Choroid plexus epithelial cell (primary cell): ENCODE measurements at places on chromosomes 1 and 21.

- peak; percentile 32 for DNase-seq
These were observed 897 bp downstream of the SLC25A24 start for GRCh38 chr1:108199201-108199691.

DNA sequence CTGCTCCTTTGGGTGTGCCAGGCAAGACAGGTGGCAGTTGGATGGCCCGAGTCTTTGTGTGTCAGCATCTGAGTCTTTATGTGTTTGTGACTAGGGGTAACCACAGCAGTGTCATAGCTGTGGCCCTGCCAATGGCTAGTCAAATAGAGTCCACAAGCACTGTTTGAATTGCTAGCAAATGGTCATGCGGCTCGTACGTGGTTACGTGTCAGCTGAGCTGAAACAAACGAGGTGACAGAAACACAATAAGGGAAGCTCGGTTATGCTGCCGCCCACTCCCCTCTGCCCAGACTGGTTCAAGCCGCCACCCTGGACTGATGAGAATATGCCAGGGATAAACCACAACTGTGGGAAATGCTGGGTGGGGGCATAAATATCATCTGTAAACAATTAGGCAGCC lies 174.3 kb upstream of the LMO4 start:
- DNase-seq, result no peak

GRCh38 chr1:174405219-174405618 lies 42.5 kb upstream of the GPR52 start:
- DNase-seq, result no peak

- no peak for DNase-seq
These were observed 72.2 kb upstream of the PPIH start for GRCh38 chr1:42586016-42586415.

DNA sequence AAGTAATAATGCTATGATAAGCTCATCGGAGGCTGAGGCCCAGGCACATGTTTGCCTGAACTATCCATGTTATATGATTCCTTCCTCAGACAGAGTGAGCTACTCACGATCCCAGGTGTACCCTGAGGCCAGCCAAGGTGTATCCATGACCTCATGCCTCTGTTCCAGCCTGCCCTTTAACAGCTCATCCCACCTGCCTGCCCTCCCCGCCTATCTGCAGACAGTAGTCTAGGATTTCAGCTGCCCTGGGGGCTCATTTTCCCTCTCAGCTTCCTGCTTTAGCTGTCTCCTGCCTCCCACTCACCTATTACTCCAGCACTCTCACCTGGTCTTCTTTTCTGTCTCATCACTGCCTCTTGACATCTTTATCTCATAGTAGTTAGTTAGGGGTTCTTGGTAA lies 1.9 kb upstream of the IL24 start:
- no peak for DNase-seq

- DNase-seq, result no peak
These were observed 456.4 kb upstream of the DEPDC1 start for GRCh38 chr1:68953311-68953710.

- no peak for DNase-seq
These were observed 28.2 kb downstream of the UBE2G2 start for GRCh38 chr21:44773291-44773932.

DNA sequence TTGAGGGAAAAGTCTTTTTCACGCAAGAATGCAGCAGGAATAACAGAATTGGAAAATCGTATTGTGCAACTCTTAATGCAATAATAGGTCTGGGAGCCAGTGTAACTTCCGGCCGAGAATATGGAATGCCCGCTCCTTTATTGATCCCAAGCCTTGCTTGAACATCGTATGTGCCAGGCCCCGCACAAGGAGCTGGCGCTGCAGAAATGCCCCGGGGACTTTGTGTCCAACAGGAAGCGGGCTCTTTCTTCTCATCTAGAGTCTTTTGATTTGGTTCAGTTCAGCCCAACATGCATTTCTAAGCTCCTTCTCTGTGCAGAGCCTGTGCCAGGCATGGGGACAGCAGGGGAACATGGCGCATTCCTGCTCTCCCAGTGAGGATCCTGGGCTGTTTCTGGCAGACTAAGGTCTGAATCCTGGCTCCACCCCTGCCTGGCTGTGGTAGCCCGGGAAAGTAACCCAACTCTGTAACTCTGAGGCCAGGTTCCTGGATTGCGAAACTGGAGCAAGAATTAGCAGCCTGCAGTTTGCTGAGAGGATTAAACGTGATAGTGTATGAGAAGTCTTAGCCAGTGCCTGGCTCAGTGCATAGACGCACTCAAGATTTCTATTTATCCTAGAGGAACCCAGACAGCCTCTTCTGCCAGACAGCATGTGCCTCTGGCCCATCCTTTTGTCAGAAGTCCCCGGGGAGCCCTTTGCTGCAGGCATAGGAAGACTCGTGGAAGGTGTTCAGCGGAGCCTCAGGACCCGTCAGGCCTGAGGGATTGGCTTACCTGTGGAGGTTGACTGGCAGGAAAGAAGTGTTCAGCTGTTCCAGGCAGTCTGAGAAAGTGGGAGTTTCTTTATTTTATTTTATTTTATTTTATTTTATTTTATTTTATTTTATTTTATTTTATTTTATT lies 987 bp upstream of the CDCP2 start:
- DNase-seq, result peak; percentile 73

- DNase-seq, result no peak
These were observed 50.5 kb downstream of the VCAM1 start for GRCh38 chr1:100769906-100770646.

- DNase-seq, result peak; percentile 73
These were observed 30.0 kb downstream of the PRKACB start for GRCh38 chr1:84174051-84174556.

DNA sequence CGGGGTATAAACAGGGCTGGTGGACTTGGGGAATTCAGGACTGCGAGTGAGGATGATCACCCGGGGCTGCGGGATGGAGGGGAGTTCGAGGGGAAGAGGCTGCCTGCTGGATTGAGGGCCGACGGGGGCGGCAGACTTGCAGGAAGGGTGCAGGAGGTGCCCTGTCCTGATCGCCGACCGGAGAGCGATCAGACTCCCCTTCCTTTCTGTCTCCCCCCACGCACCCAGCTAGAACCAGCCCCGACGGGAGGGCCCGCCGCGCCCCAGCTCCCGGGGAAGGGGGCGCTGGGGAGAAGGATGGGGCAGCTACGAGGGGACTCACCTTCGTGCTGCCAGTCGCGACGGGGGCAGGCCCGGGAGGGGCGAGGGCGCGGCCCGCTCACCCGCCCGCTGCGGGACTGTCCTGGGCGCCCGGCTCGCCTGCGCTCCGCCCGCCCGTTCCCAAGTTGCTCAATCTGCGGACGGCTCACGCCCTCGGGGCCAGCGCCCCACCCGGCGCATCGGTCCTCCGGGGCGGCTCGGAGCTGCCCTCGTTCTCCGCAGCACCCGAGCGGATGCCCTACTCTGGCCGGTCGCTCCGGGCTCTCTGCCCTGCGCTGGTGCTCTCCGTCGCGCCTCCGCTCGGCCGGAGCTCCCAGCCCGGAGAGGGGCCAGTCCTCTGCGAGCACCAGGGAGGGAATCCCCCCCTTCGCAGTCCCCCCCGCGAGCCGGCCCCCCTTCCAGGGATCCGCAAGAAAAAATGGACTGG lies at the start of gene RSPO1:
Gene RSPO1 (minus strand): TSS at position 649 of the 748 bp plus-strand sequence. CDS start 5,231 bp downstream, outside the sequence.
- peak; percentile 8 for DNase-seq

DNA sequence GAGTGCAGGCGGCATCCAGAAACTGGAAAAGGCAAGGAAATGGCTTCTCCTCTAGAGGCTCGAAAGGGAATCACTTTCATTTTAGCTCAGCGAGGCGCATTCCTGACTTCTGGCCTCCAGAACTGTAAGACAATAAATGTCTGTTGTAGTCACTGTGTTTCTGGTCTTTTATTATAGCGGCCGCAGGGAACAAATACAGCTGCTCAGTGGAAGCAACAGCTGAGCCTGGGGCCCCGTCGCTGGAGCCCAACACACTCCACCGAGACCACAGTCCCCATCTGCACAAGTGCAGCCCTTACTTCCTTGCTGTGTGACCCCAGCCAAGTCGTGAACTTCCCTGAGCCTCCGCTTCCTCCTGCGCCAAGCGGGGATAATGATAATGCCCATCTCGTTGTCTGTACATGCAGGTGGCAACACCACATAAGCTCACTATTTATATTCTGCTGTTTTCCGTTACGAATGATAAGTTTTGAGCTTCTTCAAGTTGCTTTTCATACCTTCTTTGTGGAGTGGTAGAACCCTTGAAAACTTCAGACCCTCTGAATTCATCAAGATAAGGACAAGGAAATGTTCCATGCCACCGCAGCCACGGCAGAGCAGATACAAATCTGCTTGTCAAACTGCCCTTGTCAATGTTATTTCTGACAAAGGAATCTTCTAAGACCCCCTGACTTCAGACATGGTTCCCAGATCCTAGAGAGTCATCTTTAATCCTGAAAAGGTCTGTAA lies 3.2 kb upstream of the LAPTM5 start:
- DNase-seq, result no peak

- no peak for DNase-seq
These were observed 681 bp upstream of the GPR61 start for GRCh38 chr1:109538827-109539555.

GRCh38 chr1:8242498-8242897 lies 75.4 kb upstream of the SLC45A1 start:
- no peak for DNase-seq

GRCh38 chr1:227944931-227945890 lies 2.5 kb downstream of the WNT9A start:
- DNase-seq, result no peak

DNA sequence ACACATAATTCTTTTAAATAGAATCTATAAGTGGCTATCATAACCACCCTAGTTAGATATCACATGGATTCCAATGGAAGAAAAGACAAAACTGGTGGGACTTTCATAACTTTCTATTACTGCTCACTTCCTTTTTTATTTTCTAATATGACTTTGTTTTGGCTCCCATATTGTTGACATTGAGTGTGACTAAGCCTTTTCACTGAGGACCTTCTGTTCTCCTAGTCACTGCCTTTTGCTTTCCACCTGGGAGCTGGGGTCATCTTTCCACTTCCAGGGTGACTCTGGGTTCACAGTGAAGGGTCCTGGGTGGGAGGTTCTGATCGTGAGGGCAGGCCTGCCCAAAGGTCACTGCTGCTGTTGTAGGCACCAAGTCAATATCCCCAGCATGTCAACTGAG lies 275.8 kb downstream of the TGFB2 start:
- DNase-seq, result peak; percentile 44

GRCh38 chr1:71377886-71378285 lies 297.1 kb upstream of the ZRANB2 start:
- no peak for DNase-seq

- DNase-seq, result peak; percentile 53
These were observed 108.2 kb downstream of the CLEC20A start for GRCh38 chr1:178388418-178389145.

- DNase-seq, result no peak
These were observed 38.1 kb upstream of the C1orf87 start for GRCh38 chr1:60111716-60112115.

GRCh38 chr21:41242238-41242829 lies 74.3 kb upstream of the FAM3B start:
- DNase-seq, result no peak

DNA sequence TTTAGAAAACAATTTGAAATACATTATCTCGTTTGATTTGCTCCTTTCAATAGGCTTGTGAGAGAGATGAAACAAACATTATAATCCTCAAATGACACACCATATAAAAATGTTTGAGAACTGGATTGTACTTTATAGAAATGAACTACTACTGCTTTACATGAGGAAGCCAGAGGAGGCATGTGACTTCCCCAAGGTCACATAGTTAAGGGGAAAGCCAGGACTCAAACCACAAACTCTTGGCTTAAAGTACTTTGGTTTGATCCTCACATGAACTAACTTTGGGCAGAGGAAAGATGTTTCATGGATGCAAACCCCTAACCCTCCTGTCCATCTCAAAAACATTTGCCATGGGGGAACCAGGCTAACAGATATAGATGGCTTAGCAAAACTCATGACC lies 4.7 kb downstream of the ARHGEF11 start:
- DNase-seq, result peak; percentile 89

- DNase-seq, result no peak
These were observed 5.0 kb downstream of the LAPTM5 start for GRCh38 chr1:30752651-30752908.

DNA sequence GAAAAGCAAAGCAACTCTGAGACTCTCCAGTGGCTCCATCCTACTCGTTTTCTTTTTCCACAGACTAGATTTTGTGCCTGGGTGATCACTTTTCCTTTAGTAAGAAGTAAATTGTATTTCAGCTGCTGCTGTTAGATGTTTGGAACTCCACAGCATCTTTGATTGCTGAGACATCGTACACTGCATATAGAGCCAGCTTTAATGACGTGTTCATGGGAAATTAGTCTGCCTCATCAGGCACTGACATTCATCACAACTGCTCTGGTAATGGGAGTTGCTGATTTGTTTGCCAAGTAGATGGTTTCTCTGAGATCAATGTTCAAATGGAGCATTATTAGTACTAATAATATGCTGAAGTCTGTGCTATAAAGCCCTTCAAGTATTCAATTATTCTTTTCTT lies 573.8 kb upstream of the NR5A2 start:
- DNase-seq, result no peak

- no peak for DNase-seq
These were observed 34.9 kb downstream of the ST6GALNAC3 start for GRCh38 chr1:76109404-76109803.

DNA sequence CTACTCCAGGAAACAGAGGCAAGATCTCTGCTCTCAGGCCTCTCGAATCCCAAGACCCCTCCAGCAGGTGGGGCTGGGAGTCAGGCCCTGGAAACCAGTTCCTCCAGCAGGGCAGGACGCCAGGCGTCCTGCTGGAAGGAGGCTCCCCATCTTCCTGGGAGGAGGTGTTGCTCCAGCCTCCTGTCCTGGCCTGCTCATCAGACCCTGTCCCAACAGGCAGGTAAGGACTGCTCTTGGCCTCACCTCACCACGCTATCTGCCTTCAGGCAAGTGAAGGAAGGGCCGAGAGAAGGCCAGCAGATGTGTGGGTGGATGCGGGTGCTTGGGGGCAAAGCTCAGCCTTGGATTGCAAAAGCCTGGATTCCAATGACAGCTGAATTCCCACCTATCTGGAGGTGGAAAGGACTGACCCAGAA lies 82.9 kb downstream of the SSBP3 start:
- DNase-seq, result no peak

DNA sequence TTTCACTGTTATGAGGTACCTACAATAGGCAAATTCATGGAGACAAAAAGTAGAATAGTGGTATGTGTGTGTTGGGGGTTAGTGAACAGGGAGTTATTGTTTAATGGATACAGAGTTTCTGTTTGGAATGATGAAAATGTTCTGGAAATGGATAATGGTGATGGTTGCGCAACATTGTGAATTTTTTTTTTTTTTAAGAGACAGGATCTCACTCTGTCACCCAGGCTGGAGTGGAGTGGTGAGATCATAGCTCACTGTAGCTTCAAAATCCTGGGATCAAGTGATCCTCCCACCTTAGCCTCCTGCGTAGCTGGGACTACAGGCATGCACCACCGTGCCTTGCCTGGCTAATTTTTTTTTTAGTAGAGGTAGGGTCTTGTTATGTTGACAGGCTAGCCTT lies 34.5 kb upstream of the TRABD2B start:
- DNase-seq, result peak; percentile 39
